ENCODE measurements at places on chromosomes 1 and 21.

DNA sequence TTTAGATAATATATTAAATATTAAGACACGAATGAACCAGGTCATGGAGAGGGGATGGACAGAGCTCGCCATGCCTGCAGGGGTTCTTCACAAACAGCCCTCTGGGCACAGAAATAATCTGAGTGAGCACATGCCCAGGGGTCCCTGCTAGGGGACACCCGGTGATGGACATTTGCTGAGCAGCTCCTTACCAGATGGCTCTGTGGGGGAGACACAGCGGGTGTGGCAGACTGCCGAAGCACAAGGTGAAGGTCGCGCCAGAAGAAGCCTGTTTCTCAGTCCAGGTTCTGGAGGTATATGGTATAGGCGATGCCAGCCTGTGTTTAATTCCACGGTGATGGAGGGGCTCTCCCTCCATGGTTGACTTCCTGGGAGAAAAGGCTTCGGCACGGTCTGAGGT, 9.6 kb downstream of the TRABD2B start:
- DNase-seq = no peak

DNA sequence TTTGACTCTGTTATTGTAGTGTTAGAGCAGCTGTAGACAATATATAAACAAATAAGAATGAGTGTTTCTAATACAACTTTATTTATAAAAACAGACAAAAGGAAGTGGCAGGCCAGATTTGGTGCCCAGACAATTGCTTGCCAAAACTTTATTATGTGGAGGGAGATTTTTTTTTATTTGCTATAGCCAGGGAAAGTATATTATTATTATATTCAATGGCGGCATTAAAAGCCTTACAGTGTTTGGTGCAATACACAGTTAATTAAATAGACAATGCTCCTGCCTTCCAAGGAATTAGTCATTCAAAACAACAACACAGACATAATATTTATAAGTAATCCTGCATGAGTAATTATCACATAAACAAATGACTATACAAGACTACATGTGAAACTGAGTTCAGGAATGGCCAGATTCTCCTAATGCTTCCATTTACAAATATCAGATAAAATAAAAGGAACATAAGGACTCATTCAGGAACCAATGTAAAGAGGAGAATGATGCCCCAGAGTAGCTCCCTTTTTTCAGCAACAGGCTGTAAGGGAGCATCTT, 10.6 kb upstream of the RC3H1 start:
- no peak for DNase-seq

DNA sequence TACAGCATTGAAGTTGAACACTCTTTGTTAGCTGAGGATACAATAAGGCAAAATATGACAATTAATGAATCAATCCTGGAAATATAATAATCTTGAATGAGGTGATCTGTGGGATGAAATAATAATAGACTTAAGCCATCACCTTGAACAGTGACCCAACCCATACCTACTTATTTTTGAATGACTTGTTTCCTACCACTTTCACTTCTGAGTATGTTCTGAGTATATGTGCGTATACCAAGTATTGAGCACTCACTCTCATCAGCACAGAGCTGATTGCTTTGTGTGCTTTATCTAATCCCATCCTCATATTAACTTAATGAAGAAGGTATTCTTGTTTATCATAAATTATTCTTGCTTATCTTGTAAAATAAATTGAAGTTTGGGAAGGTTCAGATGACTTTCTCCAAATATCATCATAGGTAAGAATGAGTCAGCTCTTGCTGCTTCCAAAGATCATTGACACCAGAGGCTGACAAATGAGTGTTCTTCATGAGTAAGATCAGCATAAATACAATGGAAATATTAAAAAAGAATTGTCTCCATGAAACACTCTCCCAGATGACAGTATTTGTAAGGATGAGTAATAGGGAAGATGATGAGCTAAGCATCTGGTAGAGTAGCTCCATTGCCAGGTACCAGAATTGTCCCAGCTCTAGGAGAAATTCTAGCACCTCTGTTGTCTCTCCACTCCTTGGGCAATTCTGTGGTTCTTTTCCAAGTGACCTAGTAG, 198.1 kb upstream of the KIAA0040 start:
- DNase-seq = no peak

GRCh38 chr1:205597691-205598314, 34.0 kb downstream of the ELK4 start:
- DNase-seq = no peak

- no peak for DNase-seq
Measured at GRCh38 chr1:42135426-42135825, 17.8 kb upstream of the GUCA2B start.

DNA sequence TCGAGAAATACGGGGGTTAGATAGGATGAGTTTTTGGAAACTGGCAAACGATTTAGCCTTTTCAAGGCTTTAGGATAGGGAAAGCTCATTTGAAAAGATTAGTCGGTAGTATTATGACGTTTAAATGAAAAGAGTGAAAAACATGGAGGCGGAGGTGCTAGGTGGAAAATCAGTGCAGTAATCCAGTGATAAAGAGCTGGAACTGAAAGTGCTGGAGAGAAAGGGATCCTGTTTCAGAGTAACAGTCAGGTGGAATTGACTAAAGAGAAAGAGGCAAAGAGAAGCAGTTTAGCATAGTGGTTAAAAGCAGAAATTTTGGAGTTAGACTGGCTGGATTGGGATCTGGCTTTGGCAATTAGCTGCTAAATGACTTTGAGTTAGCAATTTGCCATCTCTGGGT, 945 bp downstream of the WDR3 start:
- no peak for DNase-seq

- peak; percentile 100 for DNase-seq
Measured at GRCh38 chr1:1630191-1630964, 1.6 kb upstream of the MMP23B start.

DNA sequence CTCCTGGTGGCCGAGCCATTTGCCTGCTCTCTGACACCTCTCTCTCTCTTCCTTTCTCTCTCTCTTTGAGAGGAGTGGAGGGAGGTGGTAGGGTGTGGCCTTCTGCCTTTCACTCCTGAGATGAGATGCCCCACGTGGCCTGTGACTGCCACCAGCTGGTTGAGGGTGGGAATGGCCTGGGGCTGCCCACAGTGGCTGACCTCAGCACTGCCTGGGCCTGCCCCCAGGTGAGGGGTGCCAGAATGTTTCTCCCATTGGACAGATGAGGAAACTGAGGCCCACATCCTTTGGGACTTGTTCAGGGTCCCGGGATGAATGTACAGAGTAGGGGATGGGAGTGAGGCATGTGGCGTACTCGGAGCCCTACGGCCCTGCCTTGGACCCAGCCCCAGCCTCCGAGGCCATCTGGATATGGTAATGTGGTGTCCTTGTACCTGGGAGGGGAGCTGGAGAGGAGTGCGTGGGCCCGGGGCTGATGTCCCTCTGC, 12.7 kb upstream of the C1orf167 start:
- peak; percentile 83 for DNase-seq

DNA sequence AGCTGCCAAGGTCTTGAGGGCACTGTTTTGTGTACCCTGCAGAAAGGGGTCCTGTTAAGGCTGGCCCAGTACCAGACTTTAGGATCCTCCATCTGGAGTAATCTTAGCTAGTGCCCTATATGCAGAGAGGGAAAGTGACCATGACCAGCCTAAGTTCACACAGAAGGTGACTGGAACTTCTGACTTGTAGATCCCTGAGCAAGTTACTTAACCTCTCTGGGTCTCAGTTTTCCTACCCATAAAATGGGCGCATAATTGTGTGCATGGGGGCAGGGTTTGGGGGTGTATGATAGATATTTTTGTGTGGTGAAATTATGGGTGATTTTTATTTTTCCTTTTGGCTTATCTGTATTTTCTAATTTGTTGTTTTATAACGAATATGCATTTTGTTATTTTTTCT, 3.3 kb upstream of the SHISAL2A start:
- no peak for DNase-seq

DNA sequence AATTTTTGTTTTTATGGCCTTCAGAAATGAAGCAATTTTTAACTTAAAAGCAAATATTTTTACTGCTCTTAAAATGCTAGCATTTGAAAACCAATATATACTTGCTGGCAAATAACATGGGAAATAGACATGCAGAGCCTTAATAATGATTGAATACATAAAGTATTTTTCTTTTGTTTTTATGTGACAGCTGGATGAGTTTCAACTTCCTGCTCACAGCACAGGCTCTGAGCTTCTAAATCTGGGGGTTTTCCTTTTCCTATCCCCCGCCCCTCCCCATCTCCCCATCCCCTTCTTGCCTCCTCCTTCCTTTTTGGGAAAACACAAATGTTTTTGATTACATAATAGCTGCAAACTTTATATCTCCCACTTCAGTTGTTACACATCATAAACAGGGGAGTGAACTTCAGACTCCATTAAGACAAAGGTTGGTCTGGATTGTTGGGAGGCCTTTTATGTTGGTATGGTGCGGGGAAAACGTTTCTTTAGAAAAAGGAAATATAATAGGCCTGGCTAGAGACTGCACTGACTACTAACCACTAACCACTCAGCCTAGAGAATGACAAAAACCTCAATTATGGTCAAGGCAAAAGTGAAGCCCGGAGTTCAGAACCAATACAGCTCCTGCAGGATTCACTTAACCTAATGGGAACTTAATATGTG, 116.1 kb upstream of the GORAB start:
- DNase-seq = no peak

- no peak for DNase-seq
Measured at GRCh38 chr1:8382608-8383505, 64.9 kb downstream of the SLC45A1 start.

All from GM13976 (cell line).